ENCODE measurements at places on chromosomes 3 and 15.
A peak's percentile ranks its signal among the peaks of the same experiment; 100 is the strongest.

- no peak for DNase-seq
Observed at GRCh38 chr3:81516042-81516441, 245.4 kb downstream of the GBE1 start.

- no peak for DNase-seq
Observed at GRCh38 chr15:68550004-68550403, 28.8 kb upstream of the CORO2B start.

- no peak for DNase-seq
Observed at GRCh38 chr15:73900095-73900712, 26.1 kb upstream of the LOXL1 start.

GRCh38 chr3:188095431-188095830, 58.5 kb upstream of the LPP start:
- DNase-seq, result no peak

DNA sequence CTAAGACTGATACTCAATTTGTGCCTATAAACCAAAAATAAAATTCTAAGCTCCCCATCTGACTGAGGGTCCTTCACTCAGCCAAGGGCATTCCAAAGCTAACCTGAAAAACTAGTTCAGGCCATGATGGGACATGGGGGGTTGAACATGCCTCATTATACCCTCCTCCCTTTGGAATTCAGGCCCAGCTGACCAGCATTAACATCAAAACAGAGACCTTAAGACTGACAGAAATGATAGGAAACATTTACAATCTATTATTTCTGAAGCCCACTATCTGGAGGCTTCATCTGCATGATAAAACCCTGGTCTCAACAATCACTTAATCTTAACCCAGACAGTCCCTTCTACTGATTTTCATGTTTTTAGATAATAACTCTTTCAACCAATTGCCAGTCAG, 140.4 kb downstream of the ANO10 start:
- DNase-seq, result no peak

GRCh38 chr3:171159024-171159821, 132.7 kb upstream of the SLC2A2 start:
- DNase-seq, result no peak

- no peak for DNase-seq
Observed at GRCh38 chr3:196320137-196320536, 2.1 kb upstream of the DYNLT2B start.

GRCh38 chr3:124053871-124054270, 61.9 kb upstream of the ROPN1 start:
- DNase-seq, result no peak

- no peak for DNase-seq
Observed at GRCh38 chr3:27174530-27174929, 194.7 kb downstream of the NEK10 start.

DNA sequence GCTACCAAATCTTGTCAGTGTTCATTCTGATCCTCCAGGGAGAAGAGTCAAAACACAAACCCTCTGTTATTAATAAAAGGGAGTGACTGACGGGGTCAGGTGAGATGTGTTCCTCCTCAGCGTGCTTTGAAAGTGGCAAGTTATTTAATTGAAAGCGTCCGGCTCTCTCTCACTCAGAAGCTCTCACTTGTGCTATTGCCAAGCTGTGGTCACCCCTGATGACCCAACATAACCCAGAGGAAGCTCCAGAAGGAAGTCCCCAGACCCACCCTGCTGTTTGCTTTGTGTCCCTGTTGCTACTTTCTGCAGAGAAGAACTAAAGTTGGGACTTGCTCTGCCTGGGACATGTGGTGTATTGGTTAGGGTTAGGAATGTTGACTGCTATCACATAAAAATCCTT, 235.6 kb downstream of the EDEM1 start:
- DNase-seq, result no peak

- no peak for DNase-seq
Observed at GRCh38 chr15:38004218-38004861, 69.9 kb downstream of the TMCO5A start.

- no peak for DNase-seq
Observed at GRCh38 chr3:185655426-185656320, 69.6 kb downstream of the SENP2 start.

GRCh38 chr15:77201665-77202064, 130.8 kb upstream of the TSPAN3 start:
- DNase-seq, result no peak

DNA sequence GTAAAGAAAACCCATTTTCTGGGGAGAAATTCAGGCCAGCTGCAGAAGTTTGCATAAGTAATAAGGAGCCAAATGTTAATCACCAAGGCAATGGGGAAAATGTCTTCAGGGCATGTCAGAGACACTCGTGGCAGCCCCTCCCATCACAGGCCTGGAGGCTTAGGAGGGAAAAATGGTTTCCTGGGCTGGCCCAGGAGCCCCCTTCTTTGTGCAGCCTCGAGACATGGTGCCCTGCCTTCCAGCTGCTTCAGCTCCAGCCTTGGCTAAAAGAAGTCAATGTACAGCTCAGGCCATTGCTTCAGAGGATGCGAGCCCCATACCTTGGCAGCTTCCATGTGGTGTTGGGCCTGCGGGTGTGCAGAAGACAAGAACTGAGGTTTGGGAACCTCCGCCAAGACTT, 20.6 kb upstream of the TRIM59 start:
- DNase-seq, result no peak

GRCh38 chr3:38362825-38363224, 16.2 kb downstream of the XYLB start:
- no peak for DNase-seq

DNA sequence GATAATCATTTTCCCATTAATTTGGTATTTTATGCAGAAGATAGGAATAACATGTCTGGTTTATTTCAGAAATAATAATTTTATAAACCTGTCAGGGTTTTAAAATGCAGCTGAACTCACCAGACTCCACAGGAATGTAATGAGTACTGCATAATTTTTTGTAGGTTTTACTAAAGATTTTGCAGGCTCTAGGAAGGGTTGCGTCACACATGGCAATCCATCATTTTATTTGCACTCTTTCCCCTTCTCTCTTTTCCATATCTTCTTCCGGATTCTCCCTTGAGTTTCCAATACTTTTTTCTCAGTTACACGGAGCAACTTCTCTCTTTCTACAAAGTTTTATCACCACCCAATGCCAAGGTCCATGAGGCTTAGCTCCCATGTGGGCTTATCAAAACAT, 234.7 kb downstream of the NFKBIZ start:
- no peak for DNase-seq

DNA sequence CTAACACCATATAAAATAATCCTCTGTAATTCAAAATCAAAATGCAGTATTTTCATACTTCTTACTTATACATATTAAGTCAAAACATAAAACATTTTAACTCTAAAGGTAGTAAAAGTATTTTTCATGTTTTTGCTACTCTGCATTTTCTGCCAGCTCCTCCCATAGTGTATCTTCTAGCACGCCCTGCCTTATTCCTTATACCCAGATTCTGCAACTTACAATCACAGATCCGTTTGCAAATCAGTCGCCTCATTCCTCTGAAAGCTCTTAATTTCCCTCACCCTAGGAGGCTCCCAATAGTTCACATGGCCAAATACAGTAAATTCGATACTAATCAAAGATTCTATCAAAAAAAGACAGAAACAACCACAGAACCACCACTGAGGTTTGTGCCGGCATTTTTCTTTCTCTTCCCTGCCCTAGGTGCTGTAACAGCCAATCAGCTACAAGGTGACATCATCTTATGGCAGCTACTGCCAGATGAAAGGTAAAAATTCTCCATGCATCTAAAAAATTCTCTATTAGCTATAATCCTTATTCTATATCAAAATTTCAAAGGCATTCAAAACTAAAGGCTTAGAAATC, 72.9 kb downstream of the CLASP2 start:
- DNase-seq, result peak; percentile 7

- DNase-seq, result no peak
Observed at GRCh38 chr15:58288592-58288991, 143.2 kb upstream of the LIPC start.

DNA sequence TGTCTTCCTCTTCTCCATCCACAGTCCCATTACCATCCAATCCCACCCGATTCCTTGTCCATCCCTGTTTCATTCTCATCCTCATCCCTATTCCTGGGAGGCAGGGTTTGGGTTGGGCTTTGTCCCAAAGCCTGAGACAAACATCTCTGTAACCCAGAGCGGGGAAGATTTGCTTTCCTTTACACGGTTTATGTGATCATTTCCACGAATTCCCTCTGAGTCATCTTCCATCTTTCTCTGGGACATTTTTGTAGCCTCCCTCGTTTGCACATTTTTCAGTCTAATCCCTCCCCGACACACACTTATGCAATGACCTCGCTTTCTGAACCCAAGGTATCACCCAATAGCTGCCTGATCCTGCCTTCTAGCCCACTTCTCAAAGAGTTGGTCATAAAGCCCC, 22.8 kb downstream of the DUOX2 start:
- DNase-seq, result no peak

All from effector memory CD8-positive, alpha-beta T cell (primary cell).